ENCODE measurements at places on chromosomes 13 and 19.

GRCh38 chr19:56083668-56084067, 37.4 kb downstream of the ZNF787 start:
- no peak for DNase-seq

DNA sequence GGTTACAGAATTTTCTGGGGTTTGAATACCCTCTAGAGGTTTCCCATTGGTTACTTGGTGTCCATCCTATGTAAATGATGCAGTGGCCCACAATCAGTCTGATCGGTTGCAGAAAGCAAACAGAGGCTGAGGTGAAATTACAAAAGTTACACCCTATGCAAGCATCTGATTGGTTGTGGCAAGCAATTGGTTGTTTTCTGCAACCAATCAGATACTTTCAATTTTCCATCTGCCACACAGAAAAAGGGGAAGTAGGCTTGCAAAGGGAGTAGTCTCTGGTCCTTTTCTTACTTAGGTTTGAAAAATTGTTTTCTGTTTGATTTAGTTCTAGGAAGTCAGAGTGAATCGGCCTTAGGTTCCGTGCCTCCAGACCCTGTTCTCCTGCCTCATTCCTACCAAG, 93.1 kb downstream of the WTIP start:
- no peak for DNase-seq

DNA sequence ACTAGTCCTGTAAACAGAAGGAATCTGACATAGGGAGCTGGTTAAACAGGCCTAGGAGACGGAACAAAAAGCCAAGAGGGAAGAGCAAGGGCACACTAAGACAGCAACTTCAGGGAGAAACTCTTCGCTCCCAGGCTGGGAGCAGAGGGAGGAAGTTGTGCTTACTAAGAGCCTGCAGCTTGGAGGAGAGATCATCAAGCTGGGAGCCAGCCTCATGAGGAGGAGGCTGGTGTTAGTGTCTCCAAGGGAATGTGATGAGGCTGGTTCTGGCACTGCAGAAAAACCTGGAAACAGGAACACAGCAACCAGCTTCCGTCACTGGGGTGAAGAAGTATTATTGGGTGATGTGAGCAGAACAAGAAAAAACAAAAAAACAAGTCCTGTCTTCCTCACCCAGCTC, 1027.3 kb downstream of the UQCRFS1 start:
- no peak for DNase-seq

GRCh38 chr19:45348367-45349125, 8.0 kb downstream of the KLC3 start:
- no peak for DNase-seq

GRCh38 chr13:21738630-21739029, 67.8 kb downstream of the FGF9 start:
- DNase-seq = no peak

- DNase-seq = no peak
Observed at GRCh38 chr13:112750570-112750969, 60.7 kb downstream of the ATP11A start.

GRCh38 chr19:12646551-12646950, 20.0 kb downstream of the MAN2B1 start:
- DNase-seq = no peak

DNA sequence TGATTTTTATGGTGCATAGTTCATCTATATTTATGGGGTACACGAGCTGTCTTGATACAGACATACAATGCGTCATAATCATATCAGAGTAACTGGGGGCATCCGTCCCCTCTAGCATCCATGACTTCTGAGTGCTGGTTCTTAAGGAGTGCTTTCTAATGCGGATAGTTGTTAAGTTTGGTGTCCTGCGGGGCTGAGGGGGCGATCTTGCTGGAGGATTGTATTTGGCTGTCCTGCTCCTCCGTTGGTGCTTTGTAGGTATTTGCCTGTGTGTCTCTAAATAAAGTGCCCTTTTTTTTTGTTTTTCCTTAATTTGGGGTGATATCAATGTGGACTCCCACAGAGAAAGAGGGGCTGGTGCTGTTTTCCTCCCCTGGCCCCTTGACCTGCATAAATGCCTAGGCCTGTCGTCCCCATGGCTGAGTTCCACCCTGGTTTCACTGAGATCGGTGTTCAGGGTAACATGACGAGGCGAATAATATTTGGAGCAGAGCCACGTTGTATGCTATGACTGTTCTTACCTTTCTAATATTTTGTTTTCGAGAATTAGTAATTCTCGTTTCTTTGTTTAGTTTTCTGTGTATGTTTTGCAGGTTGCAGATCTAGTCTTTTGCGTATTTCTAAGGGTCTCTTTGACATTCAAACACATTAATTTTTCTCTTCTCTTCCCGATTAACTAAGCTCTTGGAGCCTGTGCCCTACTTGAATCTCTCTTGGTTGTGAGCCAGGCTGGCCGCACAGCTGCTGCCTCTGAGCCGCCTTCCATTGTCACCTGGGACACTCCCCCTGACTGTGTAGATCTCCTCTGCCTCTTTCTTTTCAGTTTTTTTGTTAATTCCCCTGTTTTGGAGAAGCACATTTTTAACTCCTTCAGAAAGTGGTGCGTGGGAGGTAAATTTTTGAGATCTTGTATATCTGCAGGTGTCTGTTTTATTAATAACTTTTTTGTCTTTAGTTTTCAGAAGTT, 100.3 kb downstream of the ARHGEF7 start:
- DNase-seq = no peak

DNA sequence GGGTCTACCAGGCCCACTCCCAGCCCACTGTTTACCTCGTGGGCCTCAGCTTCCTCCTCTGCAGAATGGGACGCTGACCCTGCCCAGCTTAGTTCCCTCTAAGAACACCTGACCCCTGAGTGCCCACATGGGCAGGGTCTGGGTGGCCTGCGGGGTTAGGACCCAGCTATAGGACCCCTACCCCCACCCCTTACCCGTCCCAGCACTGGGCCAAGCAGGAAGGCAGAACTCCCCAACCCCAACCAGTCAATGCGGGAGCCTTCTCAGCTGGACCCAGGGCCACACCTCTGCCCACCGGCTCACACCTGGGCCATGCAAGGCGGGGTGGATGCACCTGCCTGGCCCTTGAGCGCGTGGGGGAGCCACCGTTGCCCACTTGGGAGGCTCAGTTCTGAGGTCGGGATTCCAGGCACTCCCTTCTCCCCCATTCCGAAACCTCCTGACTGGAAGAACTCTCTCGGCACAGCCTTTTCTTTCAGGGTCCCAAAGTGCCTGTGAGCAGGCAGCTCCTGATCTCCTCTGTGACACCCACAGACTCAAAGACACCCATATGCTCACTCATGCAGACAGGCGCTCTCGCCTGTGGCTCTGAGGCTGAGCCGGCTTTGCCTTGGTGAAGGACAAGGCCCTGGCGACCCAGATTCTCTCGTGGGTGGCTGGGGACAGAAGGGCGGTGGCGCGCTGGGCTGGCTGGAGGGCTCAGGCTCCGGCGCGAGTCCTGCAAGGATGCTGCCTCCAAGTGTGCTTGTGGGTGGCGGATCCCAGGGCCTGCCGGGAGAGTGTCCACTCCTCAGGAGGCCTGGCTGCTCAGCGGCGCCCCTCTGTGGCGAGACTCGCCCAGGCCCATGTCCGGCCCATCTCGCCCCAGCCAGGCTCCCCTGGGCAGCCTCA, 27.9 kb upstream of the PARP4 start:
- no peak for DNase-seq

GRCh38 chr19:867855-868457, 8.5 kb downstream of the CFD start:
- DNase-seq = no peak

DNA sequence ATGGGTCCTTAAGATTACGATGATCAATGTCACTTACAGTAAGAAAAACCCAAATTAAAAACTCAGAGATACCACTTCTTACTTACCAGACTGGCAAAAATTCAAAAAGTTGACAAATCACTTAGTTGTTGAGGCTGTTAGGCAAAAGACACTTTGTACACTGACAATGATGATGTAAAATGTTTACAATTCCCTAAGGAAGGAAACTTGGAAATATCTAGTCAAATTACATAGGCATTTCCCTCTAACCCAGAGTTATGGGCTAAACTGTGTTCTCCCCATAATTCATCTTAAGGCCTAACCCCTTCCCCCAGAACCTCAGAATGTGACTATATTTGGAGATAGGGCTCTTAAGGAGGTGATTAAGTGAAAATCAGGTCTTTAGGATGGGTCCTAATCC, 12.0 kb downstream of the TGDS start:
- DNase-seq = no peak

GRCh38 chr13:53241891-53242348, 213.3 kb downstream of the OLFM4 start:
- DNase-seq = no peak

DNA sequence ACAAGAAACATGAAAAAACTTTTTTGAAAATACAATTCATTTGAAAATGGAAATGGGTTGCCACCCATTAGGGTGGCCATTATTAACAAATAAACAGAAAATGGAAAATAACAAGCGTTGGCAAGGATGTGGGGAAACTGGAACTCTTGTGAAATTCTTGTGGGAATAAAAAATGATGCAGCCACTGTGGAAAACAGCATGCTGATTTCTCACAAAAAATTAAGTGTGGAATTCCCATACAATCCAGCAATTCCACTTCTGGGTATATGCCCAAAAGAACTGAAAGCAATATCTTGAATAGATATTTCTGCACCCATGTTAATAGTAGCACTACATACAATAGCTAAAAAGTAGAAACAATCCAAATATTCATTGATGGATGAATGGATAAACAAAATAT, 165.2 kb downstream of the DCLK1 start:
- no peak for DNase-seq

- DNase-seq = no peak
Observed at GRCh38 chr13:113280126-113280525, 16.9 kb upstream of the LAMP1 start.

DNA sequence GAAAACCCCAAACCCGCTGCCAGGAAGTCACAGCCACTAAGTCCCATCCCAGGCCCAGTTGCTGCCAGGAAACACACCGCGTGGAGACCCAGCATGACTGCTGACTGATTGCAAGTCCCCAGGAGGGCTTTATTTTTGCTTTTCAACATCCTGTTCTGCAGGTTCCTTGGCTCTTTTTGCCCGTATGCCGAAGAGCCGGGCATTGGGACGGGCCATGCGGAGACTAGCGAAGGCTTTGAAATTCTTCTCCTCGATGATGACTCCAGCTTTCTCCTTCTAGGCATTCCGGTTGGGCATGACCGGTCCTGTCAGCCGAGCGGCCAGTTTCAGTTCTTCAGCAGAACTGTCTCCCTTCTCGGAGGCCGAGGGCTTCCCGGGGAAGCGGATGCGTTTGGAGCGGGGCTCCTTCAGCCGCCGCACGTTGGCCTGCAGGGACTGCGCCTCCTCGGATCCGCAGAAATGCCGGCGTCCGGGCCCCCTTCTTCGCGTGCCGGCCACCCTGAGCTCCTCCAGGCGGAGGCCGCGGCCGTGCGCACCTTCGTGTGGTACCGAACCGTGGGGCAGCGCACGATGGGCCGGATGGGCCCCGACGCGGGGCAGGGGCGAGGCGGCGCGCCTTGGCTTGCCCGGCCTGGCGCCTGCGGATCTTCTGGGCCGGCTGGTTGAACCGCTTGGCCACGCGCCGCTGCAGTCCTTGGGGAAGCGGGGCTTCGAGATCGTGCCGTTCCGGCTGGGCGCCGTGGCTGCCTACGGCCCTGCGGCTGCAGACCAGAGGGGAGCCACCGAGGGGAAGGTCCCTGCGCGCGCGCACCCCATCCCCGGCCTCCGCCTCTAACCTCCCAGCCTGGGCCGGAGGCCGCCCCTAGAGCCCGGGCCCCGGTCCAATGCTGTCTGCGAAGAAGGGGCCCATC, 15.2 kb downstream of the ZSCAN5C start:
- peak; percentile 3 for DNase-seq

- no peak for DNase-seq
Observed at GRCh38 chr19:51204321-51204720, 20.6 kb upstream of the CD33 start.

- DNase-seq = no peak
Observed at GRCh38 chr13:100917011-100917410, 242.4 kb upstream of the TMTC4 start.

DNA sequence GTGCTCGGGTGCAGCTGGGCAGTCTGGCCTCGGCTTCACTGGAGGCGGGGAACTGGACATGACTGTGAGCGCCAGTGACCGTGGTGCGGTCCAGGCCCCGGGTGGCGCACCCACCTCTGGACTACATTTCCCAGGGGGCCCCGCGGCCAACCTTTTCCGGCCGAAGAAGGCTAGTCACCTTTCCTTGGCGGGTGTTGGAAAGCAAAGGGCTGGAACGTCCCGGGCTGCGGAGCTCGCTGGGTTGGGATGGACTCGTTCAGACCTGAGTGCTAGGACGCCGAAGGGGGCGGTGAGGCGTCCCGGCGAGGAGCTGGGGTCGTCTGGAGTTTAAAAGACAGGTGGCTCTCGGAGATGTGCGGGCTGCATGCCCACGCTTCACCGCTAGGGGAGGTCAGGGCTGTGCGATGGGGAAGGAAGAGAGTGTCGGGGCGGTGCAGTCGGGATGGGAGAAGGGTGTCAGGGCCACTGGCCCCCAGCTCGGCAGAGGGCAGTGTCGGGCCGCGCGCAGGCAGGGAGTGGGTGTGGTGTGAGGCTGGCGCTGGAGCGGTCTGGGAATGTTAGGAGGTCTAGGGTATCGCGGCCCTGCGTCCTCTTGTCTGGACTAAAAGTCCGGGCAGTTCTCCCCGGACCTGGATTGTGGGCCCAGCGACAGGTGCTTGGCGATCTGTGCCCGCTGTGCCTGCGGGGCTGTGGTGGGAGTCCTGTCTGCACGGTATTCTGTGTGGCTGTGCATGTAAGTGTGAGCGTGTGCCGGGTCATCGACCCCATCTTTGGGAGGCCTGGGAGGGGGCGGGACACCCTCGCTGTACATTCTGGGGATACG, 57.1 kb downstream of the ZNF568 start:
- DNase-seq = peak; percentile 83

DNA sequence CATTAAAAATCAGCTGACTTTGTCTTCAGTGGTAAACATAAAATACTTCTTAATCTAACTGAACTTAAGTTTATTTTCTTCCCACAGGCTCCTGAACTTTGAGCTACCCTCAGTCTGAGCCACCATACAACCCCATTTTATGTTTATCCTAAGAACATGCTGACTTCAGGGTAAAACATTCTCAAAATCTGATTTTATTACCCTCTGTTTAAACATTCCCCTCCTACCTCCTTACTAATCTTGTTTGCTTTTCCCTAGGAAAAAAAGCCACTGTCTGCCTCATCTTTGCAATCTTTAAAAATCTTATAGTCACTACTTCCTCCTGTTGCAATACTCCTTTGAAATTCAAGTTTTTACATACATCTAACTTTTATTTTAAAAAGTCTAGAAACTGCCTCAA, 4.0 kb downstream of the ZNF91 start:
- no peak for DNase-seq

DNA sequence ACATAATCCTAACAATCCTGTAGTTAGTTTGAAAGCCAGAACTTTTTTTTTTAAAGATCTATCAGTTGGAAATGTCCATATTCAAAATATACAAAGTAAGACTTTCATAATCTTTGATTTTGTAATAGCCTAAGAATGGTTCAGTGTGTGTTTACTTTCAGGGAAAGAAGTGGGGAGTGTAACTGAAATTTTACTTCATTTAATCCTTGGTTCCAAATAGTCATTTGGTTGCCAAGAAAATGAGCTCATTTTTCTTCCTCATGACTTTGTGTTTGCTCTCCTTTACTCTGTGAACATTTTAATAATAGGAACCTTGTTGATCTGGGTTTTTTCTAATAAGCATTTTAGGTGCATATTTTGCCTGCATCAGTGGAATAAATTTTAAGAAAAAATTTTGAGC, 278.8 kb downstream of the SLITRK6 start:
- no peak for DNase-seq
